Hematopoietic multipotent progenitor cell treated with erythropoietin and hydrocortisone succinate and interleukin-3 and kit ligand, for 4 days (in vitro differentiated cells): ENCODE measurements at places on chromosomes 7 and 10.

DNA sequence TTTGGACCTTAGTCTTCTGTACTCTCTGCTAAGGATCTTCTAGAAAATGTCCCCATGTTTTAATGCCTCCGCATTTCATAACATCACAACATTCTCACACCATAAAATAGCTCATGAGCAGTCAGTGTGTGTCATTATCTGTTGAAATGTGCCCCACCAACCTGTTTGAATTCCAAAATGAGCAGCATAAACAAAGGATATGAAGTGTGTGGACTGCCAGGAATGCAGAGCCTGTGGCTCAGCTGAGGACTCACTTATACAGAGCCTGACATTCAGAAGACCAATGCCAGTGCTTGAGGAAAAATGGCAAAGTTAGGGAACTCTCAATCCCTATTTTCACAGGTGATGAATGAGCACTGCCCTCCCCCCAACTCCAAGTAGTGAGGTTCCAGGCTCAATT lies 621.4 kb downstream of the POM121L12 start:
- DNase-seq, result no peak

- no peak for DNase-seq
Measured at GRCh38 chr10:6162589-6163356, 40.0 kb upstream of the PFKFB3 start.

GRCh38 chr10:17005621-17006566 lies 123.7 kb downstream of the CUBN start:
- DNase-seq, result no peak

DNA sequence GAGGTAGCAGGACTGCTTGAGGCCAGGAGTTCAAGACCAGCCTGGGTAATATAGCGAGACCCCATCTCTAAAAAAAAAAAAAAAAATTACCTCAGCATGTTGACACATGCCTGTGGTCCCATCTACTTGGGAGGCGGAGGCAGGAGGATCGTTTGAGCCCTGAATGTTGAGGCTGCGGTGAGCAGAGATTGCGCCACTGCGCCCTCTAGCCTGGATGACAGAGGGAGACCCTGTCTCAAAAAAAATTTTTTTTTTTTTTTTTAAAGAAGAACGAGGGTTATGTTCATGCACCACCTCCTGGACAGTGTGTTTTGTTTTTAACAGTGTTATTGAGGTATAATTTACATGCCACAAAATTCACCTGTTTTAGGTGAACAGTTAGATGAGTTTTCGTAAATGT lies 51.1 kb upstream of the SEPHS1 start:
- no peak for DNase-seq

GRCh38 chr10:13347043-13347499 lies 1.0 kb downstream of the SEPHS1 start:
- peak; percentile 57 for DNase-seq

GRCh38 chr7:155228459-155228845 lies 69.2 kb upstream of the INSIG1 start:
- no peak for DNase-seq

DNA sequence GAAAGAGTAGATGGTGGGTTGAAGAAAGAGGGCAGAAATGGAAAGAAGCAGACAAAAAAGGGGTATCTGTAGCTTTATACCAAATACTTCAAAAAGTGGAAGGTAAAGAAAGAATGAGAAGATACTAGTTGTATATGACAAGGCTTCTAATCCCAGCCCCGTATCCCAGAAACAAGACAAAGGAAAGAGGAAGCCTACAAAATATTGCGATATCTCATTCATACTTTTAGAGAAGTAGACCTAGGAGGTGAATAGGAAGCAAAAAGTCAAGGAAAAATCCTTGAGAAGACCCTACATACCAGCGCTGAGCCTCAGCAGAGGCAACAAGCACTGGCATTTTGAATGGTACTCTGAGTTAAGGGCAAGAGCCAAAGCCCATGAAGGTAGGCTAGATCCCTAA lies 26.6 kb downstream of the PHTF2 start:
- DNase-seq, result no peak

GRCh38 chr7:92735707-92736106 lies 100.7 kb downstream of the CDK6 start:
- DNase-seq, result no peak

DNA sequence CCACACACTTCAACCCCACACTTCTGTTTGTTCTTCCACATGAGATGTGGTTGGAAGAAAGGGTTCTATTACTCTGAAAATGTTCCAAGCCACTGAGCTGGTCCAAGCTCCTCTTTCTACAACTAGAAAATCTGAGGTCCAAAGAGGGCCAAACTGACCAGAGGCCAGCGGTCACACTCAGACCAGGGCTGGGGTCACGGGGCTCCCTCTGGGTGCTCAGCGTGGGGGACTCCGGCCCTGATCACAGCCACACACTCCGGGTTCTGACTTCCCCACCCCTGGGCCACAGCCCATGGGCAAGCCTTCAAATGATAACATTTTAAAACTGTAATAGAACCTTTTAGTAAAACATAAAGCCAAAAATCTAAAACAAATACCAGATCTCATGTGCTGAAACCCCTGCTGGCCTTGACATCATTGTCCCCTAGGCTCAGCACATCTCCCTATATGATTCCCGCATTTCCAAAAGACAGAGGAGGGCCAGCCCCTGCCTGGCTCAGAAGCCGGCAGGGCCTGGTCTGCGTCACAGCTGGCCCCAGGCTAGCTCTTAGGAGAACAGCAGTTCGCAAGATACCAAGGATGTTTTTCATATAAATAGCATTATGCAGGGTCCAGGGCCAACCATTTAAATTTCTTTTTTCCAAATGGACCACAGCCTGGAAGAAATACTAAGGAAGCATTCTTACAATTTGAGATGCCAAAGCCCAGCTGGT lies 3.3 kb downstream of the CRYGN start:
- DNase-seq, result no peak

- DNase-seq, result no peak
Measured at GRCh38 chr7:42854571-42855118, 57.2 kb downstream of the C7orf25 start.

- DNase-seq, result no peak
Measured at GRCh38 chr10:129253161-129253864, 213.7 kb upstream of the MGMT start.

- DNase-seq, result peak; percentile 20
Measured at GRCh38 chr7:87322912-87323311, 22.6 kb upstream of the CROT start.

DNA sequence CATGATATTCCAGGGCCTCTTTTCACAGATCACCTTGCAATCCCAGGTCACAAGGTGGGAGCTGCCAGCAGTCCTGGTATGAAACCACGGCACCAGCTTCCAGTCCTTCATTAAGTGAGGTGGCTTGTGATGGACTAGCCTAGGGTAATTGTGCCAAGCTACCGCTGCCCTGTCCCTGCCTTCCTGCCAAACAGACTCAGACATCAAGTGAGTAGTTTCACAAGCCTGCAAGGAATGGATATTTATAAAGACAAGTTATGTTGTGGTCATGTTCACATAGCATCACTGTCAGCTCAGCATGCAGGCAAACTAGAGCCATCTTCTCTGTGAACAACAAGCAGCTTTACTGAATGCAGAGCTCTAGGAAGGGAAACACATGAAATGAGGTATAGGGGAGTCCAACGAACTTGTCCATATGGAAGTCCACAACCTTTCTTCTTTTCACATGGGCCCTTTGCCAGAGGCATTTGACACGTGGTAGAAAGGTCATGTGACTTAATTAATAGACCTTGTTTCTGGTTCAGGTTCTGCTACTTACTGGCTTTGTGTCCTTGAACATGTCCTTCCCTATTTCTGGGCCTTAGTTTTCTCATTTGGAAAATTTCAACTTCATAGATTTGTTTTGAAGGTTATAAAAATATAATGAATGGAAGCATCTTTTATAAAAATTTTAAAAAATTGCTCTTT lies 1061.2 kb downstream of the KCNMA1 start:
- no peak for DNase-seq

DNA sequence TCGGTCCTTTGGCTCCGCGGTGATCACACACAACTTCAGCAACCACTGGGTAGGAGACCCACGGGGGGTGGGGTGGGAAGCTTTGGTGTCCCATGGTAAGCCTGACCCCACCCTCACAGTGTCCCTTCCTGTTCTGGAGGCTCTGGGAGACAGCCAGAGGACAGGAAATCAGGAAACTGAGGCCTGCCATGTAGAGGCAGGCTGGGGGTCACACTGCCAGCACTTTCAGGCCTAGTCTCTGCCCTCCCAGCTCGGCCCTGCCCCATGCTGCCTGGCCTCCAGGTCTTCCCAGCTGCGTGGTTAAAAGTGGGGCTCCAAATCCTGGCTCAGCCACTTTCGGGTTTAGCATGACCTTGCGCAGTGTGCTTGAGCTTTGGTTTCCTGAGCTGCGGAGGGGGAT lies 10.9 kb downstream of the AQP1 start:
- DNase-seq, result no peak

DNA sequence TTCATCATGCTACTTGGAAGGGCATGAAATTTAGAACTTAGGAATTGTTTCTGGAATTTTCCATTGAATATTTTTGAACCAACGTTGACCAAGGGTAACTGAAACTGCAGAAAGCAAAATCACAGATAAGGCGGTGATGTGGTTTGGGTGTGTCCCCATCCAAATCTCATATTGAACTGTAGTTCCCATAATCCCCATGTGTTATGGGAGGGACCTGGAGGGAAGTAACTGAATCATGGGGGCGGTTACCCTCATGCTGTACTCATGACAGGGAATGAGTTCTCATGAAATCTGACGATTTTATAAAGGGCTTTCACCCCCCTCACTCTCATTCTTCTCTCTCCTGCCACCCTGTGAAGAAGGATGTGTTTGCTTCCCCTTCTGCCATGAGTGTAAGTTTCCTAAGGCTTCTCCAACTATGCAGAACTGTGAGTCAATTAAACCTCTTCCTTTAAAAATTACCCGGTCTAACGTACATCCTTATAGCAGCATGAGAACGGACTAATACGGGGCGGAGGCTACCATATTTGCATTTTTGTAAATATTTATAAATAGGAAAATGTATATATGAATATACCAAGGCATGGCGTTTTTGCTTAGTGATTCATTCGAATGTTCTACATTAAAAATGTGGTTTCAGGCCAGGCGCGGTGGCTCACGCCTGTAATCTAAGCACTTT lies 12.4 kb downstream of the NMT2 start:
- peak; percentile 54 for DNase-seq

GRCh38 chr10:91672021-91672608 lies 39.2 kb upstream of the PPP1R3C start:
- DNase-seq, result peak; percentile 65

DNA sequence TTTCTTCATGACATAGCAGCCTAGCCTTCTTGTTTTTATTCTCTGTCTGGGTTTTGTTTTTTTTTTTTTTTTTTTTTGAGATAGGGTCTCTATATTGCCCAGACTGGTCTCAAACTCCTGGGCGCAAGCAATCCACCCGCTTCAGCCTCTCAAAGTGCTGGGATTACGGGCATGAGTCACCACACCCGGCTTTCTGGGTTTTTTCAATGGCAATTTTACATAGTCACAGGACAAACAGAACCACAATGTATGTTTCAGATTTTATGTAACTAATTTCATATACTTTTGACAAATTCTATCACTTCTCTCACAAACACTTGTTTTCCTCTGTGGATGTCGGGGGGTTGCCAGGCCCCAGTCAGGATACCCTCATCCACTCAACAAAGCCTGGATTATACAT lies 16.5 kb downstream of the DOCK4 start:
- DNase-seq, result no peak

DNA sequence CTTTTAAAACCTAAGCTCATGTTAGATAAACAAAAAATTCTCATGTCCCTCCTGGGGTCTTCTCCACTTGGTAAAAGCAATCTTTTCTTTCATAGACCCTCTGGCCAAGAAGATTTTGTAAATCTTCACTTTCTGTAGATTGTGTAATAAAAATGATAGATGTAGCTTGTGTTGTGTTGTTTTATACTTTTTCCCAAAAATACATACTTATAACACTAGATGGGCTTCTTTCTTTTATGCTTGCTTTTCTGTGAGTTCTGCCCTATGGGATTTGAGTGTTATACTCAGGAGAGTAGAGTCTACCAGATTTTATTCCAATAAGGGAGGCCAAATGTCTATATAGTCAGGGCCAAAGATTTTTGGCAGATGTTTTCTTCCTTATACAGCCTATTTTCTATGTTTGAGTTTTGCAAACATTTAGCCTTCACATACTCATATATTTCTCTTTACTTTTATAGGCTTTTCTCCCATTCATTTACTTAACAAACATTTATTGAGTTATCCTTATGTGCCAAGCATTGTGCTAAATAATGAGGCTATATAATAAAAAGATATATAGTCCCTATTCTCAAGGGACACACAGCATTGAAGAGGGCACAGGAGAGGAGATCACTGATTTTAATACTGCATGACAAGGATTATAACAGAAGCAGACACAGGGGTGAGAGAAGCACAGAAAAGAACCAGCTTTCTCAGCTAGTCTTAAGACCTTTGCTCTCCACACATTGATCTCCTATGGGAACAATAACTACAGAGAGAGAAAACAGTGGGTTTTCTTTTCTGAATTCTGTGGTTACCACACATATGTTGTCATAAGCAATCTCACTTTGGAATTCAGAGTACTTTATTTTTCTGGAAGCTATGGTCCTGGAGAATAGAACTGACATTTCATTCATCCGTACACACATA lies 58.0 kb upstream of the PNLIP start:
- DNase-seq, result no peak

GRCh38 chr7:74519395-74519794 lies 65.7 kb downstream of the GTF2IRD1 start:
- no peak for DNase-seq

DNA sequence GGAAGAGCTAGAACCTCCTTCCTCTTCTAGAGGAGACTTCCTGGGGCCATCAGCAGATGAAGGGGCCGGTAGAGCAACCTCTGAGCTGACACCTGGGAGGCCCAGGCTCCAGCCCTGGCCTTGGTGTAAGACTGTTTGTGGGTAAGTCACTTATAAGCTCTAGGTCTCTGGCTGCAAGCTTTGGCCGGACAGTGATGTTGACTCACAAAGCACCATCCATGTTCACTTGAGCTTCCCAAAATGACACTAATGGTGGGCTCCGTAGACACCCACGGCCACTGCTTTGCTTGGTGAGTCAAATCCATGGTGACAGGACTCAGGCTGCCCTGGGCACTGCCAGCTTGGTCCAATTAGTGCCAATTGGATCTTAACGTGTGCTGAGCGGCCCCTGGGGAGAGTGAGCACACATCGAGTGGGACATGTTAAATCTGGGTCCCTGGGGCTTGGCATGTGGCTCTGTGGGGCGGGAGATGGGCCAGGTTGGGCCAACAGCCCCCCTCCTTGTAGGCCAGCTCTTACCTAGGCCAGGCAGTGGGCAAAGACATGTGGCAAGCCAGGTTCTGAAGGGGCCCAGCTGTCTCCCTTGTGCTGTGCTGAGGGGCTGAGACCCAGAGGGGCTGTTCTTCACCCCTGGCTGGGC lies 16.7 kb downstream of the NEURL1 start:
- no peak for DNase-seq

DNA sequence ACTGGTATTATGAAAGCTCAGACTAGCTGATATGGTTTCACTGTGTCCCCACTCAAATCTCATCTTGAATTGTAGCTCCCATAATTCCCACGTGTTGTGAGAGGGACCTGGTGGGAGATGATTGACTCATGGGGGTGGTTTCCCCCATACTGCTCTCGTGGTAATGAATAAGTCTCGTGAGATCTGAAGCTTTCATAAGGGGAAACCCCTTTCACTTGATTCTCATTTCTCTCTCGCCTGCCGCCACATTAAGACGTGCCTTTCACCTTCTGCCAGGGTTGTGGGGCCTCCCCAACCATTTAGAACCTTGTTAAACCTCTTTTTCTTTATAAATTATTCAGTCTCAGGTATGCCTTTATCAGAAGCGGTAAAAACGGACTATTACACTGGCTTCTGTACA lies 40.3 kb downstream of the COL13A1 start:
- DNase-seq, result no peak

- DNase-seq, result no peak
Measured at GRCh38 chr7:113483657-113484056, 365.3 kb upstream of the SMIM30 start.
